Hepatocyte (in vitro differentiated cells): ENCODE measurements at places on chromosomes 2 and 18. TPM values are rescaled to one million over a fixed set of nuclear protein-coding genes. Genes with fewer than 3 reads are reported as not detected.

TCF4 gene
- polyA plus RNA-seq, result 40.5 and 42.4 TPM in 2 replicates

SKOR2 gene
- polyA plus RNA-seq, result not detected in 2 replicates

SPC25 gene
- 8.1 and 8.3 TPM in 2 replicates for polyA plus RNA-seq

GULP1 gene
- polyA plus RNA-seq, result 55.6 and 57.5 TPM in 2 replicates

CDK5R2 gene
- not detected in 2 replicates for polyA plus RNA-seq

CRYBA2 gene
- not detected in 2 replicates for polyA plus RNA-seq

RSAD2 gene
- 1.1 and 2.9 TPM in 2 replicates for polyA plus RNA-seq

YIPF4 gene
- polyA plus RNA-seq, result 67.2 and 74.8 TPM in 2 replicates

EXOC6B gene
- 11.1 and 11.8 TPM in 2 replicates for polyA plus RNA-seq

LBH gene
- 54.1 and 54.2 TPM in 2 replicates for polyA plus RNA-seq

TMEM17 gene
- 3.6 and 5.2 TPM in 2 replicates for polyA plus RNA-seq

MAP3K20 gene
- 14.1 and 16.5 TPM in 2 replicates for polyA plus RNA-seq

C2orf92 gene
- 4.5 and 7.2 TPM in 2 replicates for polyA plus RNA-seq

ALPG gene
- 0.08 and 0.86 TPM in 2 replicates for polyA plus RNA-seq

EFR3B gene
- polyA plus RNA-seq, result 1.1 and 1.6 TPM in 2 replicates

CNRIP1 gene
- 3.1 and 8.6 TPM in 2 replicates for polyA plus RNA-seq

CHRNG gene
- polyA plus RNA-seq, result not detected in 2 replicates

CFC1 gene
- polyA plus RNA-seq, result 16.9 and 28.4 TPM in 2 replicates

CFAP65 gene
- 0.05 and 0.06 TPM in 2 replicates for polyA plus RNA-seq

SIX3 gene
- not detected in 2 replicates for polyA plus RNA-seq

TSPYL6 gene
- polyA plus RNA-seq, result not detected in 2 replicates

POTEC gene
- not detected in 2 replicates for polyA plus RNA-seq

DSC3 gene
- polyA plus RNA-seq, result 13.9 and 17.1 TPM in 2 replicates

DSG1 gene
- polyA plus RNA-seq, result 0.10 and 0.65 TPM in 2 replicates
